ENCODE measurements at places on chromosomes 5 and 9.

DNA sequence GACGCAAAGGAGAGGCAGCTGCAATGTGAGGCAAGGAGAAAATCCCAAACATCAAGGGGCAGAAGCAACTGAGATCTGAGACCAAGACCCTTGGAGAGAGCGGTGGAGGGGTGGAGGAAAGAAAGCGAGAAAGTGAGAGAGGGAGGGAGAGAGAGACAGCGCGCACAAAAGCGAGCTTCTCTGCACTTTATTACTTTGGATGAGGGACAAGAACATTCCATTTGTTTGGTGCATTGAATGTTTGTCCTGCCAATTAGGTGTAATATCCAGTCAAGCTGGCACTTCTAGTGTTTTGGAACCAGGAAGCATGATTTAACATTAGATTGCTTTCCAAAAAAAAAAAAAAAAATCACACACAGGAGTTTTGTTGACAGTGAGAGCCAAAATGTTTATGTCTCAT, 1.4 kb downstream of the CAST start:
- no peak for DNase-seq

DNA sequence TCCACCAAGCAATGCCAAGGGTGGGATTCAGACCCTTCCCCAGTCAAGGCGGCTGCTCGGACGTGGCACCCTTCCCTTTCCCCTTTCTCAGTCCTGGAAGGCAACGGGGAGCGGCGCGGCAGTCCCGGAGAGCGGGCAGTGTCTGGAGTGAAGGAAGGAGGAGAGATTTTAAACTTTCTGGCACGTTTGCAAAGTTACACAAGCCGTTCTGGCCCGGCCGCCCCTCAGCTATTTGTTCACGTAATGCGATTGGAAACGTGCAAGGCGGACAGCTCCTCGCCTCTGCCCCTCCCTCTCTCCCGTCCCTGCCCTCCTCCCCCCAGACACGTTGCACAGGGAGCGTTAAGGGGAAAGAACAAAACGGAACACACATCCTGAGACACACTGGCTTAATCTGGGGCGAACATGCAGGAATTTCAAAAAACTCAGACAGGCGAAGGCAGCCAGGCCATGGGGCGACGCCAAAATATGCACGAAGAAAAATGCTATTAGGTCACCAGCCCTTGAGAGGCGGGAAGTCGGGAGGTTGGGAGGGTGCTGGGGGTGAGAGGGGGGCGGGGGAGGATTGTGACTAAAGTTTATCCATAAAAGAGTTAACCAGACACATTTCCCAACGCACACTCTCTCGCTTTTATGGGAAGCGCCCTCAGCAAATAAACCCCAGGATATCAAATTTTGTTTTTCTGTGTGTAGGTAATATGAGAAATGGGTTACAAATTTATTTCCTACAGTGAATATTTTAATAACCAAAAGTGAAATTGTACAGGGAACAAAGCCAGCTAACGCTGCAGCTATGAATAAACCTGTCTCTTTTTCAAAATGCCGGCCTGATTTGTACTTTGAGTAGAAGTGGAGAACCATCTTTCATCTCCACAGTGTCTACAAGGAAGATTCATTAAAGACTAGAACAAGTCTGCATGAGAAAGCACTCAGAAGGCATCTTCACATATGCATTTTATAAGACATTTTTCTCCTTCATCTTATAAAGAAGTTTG, at the start of gene LOX:
TSS of gene LOX (minus strand) at position 144 of the 995 bp plus-strand sequence. CDS start 274 bp downstream, outside the sequence.
- DNase-seq: no peak

GRCh38 chr5:35061211-35061770, 13.5 kb upstream of the AGXT2 start:
- DNase-seq: no peak

DNA sequence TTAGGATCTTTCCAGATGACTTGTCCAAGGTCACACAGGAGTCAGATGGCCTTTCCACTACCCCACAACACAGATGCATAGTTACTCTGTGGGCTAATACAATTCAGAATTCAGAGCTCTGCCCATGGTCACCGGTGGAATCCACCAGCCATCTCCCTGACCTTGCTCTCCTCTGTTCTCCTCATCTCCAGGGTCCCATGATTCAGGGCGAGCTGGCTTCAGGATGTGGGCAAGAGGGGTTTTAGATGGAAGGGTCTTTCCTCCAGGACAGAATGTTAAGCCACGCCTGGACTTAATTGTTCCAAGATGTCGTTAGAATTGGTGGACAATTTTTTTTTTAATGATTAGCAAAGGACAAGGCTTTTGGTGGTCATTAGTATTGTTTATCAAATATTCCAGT, 81.7 kb upstream of the LARP1 start:
- no peak for DNase-seq

DNA sequence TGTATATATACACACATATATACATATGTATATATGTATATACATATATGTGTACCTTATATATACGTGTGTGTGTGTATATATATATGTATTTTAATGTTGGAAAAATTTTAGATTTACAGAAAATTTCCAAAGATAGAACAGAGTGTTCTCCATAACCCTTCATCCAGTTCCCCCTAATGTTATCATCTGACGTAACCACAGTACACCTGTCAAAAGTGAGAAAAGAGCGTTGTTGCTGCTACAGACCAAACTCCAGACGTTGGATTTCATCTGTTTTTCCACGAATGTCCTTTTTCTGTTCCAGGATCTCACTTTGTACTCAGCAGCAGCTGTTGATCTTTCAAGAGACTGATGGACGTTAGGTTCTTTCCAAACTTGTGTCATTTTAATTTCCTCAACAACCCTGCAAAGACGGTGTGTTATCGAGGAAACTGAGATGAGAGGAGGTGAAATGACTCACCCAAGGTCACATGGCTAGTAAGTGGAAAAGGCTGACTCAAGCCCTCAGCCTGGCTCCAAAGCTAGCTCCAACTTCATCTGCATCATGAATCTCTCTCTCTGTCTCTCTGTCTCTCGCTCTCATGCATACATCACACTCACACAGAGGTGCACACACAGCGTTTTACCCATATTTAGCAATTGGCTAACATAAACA, 17.0 kb upstream of the NTNG2 start:
- DNase-seq: no peak

DNA sequence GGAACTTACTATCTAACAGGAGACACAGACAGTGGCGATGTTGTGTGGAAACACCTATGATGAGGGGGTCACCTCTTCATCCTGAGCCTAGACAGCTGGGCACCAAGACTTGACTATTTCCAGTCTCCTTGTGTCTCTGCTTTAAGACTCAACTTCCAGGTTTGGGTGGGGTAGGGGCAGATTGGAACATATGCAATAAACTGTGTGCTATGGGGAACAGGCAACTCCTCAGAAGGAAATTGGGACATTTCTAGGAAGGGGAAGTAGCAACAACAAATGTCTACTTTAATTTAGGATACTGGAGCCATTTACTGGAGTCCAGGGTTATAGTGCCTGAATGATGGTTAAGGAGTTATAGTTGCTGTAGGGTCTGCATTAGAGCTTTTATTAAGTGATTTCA, 57.3 kb downstream of the FGF18 start:
- DNase-seq: no peak

DNA sequence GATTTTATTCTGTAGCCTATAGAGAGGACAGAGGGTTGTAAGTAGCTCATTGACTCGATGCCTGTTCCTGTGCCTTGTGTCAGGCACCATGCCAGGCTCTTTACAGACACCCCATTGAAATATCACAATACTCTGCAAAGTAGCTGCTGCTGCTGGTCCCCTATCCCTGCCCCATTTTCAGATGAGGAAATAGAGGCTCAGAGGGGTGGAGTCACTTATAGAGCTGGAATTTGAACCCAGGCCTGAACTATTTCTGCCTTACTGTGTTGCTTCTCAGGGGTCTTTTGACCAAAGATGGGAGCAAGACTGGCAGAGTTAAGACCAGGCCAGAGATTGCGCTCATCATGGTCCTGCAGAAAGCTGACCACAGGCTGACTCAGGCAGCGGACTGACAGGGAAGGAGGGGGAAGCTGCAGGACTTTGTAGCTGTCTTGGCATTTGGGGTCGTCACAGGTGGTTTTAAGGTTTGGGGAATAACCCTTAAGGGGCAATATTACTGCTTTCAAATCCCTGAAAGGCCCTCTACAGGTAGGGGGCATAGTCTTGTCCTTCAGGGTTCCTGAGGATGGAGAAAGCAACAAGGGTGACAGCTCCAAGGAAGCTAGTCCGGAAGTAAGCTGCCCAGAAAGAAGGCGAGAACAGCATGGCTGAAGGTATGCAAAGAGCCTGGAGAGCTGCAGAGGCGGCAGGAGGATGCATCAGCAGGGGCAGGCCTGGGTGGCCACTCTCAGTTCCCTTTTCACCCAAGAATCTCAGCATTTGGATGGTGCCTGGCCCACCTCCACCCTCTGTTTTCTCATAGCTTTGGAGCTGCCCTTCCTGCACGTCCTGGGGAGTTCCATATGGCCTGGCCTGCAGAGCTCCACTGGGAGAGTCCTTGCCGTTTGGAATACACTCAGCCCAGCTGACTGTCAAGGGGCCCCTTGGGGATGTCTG, 18.3 kb upstream of the NDST1 start:
- peak; percentile 35 for DNase-seq

- peak; percentile 91 for DNase-seq
Observed at GRCh38 chr9:114505187-114506081, at the start of gene WHRN. Gene WHRN, minus strand, starts transcription at chr9:114505473. Its CDS starts 672 bp downstream, at chr9:114504801.

DNA sequence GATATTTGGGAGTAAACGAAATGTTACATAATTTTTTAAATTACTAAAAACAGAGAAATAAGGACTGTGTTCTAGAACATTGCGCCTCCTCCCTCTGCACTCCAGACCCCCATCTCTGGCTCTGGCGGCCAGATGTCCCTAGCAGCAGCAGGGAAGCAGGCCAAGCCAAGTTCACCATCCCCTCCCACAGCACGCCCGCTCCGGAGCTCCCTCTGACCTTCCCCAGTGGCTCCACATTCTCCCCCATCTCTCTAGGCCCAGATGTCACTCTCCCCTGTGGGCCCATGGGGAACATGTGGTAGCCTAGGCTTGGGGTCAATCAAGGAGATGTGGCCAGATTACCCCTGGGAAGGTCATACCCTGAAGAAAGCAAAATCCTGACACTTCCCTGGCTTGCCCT, 6.3 kb upstream of the WNK2 start:
- no peak for DNase-seq

DNA sequence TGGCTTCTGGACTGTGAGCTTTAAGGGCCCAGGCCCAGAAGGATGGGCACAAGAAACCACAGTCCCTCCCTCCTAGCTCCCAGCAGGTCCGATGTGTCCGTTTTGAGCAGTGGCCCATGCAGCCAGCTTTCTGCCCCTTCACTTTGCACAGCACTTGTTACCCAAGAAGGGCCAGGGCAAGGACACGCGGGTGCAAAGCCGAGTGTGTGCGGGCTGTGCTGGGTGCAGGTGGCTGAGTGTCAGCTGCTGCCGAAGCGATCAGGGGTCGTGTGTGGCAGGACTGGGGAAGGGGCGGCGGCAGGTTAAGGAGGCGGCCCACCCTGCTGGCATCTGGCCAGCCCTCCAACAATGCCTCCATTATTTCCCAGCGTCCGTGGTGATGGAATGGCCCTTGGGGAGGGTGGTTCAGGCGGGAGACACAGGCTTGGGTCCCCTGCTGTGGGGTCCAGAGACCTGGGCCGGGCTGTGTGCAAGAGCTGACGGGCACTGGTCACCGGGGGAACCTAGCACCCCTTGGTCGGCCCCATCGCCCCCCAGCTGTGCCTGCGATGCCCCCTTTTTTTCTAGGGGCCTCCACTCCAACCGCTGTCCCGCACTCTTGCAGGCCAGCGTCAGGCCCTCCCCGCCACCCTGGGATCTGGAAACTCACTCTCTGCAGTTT, 653 bp downstream of the LHX3 start:
- DNase-seq: no peak

GRCh38 chr9:93225417-93225816, 41.5 kb downstream of the WNK2 start:
- DNase-seq: no peak

DNA sequence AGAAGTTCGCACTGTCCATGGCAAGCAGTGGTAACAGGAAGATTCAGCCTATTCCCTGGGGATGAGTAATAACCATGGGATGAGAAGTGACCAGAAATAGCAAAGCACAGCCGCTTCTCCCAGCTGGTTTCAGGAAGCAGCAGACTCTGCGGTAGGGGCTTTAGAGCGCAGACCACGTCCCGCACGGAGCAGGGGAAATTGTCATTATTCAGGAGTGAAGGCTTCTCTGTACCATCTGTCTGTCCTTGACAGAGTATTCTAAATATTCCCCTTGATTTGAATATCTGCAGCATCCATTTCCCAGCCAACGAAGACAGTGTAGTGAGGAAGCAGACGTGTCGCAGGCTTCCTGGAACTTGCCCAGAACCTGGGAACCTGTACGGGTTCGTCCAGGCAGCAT, 159.6 kb downstream of the NXNL2 start:
- DNase-seq: no peak

DNA sequence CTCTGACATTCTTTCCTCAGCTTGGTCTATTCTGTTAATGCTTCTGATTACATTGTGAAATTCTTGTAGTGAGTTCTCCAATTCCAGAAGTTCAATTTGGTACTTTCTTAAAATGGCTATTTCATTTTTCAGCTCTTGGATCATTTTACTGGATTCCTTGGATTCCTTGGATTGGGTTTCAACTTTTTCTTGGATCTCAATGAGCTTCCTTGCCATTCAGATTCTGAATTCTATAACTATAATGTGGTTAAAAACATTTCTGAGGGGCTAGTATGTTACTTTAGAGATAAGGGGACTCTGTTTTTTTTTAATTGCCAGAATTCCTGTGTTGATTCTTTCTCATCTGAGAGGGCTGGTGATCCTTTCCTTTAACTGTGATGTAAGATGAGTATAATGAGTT, 136.4 kb downstream of the MCTP1 start:
- DNase-seq: no peak

- DNase-seq: no peak
Observed at GRCh38 chr9:93255494-93255867, 71.5 kb downstream of the WNK2 start.

- no peak for DNase-seq
Observed at GRCh38 chr5:16437977-16438376, 27.6 kb downstream of the ZNF622 start.

- no peak for DNase-seq
Observed at GRCh38 chr5:76483433-76483832, 80.3 kb downstream of the IQGAP2 start.

DNA sequence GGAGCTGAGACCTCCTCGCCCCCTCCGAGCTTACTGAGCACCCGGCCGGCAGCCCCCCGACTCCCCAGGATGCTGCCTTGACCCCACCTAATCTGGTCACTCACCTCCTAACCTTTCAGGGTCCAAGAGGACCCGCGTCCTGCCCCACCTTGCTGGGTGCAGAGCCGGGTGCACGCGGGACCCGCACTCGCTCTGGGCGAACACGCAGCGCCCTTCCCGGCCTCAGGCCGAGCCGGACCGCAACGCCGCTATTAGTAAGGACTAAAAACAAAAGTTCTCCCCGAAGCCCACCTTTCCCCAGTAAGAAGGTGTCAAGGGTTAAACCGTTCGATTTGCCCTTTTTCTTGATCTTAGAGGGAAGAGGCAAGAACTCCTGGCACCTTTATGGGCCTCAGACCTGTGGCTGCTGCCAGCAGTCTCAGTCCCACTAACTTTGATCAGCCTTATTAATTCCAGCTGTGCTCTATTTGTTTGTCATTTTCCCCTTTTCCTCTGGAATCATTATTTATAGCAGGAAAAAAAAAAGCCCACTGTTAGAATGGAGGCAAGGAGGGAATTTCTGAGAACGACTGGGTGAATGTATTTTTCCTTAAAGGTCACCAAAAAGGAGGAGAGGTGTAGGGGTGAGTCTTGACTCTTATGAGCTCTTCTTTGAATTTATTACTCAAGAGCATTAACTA, 10.5 kb downstream of the IRX2 start:
- DNase-seq: no peak
